OCI-LY7 (cell line): ENCODE measurements at places on chromosomes 7 and 10.

DNA sequence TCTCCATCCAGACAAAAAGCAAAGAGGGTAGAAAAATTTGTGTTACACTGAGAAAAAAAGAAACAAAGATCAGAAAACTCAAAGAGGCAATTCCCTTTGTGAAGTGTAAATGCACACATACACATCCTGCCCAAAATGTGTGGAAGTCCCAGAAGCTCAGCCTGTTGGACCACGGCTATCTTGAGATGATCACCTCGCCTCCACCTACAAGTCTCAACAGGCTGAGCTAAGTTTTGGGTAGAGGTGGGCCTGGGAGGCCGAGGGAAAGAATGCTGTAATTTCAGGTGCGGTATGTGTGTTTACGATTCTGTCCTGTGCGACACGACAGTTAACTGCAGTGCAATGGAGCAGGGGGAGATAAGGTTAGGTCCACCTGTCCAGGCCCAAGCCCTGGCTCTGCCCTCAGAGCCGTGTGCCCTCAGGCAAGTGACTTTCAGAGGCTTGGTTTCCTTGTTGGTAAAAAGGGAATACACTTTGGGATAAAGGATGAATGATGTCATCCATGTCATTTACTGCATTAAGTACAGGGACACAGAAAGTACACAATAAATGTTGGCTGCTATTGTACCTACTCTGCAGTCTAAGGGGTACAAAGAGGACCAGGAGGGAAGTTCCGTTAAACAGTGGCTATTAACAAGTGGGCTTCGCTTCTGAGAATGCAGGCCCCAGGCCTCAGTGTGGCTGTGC, 67.3 kb downstream of the AFAP1L2 start:
- DNase-seq: no peak

GRCh38 chr7:116353647-116354046, 143.3 kb downstream of the TES start:
- DNase-seq: no peak

GRCh38 chr7:117212969-117213877, 109.6 kb downstream of the WNT2 start:
- peak; percentile 49 for DNase-seq

DNA sequence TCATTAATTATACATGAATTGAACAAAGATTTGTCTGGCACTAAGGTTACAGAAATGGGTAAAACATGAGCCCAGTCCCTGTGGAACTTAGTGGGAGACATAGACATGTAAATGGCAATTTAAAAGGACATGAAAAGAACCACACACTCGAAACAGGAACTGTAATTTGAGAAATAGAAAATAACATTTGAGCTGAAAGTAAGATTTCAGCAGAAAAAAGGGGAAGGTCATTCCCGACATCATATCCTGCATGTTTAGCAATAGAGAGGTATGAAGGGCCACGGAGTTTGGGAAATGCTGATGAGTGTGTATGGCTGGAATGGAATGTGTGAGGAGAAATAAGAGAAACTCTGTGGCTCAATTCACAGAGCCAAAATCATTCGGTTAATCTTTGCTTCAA, 175.4 kb upstream of the AHR start:
- DNase-seq: no peak

- no peak for DNase-seq
Measured at GRCh38 chr7:107338080-107338479, 131.8 kb upstream of the GPR22 start.

DNA sequence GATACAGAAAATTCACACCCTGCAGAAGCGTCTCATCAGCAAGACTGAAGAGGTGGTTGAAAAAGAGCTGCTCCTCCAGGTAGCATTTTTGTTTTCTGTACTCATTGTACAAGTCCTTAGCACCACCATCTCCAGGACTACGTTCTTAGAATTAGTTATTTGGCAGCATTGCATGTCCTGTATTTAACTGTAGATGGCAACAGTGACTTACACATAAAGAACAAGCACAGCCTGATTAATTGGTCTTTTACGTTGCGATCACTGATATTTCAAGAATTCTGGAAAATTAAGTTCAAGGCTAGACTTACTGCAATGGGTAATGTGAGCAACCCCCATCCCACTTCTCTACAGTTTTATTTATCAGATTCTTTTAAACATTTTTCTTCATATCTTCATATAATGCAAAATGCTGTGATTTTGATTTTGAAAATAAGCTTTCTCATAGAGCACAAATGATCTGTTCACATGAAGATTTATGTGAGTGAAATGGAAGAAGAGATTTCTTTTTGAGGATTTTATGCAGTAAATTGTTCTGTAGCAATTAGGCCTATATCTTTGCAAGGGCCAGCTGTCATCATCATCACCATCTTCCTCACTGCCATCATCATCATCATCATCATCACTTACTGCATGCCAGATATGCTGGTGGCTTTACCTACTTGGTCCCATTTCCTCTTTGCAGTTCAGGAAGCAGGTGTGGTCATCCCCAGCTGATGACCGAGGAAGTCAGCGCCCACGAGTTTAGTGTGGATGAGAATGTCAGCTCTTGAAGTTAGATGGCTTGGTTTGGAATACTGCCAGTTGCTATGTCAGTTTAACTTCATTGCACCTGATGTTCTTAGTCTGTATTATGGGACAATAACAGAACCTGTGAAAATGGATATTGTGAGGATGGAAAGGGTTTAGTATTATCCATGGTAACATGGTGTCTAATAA, 53.4 kb downstream of the CFAP58 start:
- DNase-seq: peak; percentile 25
